ENCODE measurements at places on chromosomes 3 and 15.

GRCh38 chr3:146308222-146308621 is 57.3 kb upstream of the PLSCR4 start:
- no peaks in the 10 kb centered on the region for H3K36me3 ChIP-seq
- no peak overlapping the region for H3K27ac ChIP-seq
- no peaks in the 10 kb centered on the region for H3K4me1 ChIP-seq
- no peak overlapping the region for H3K4me3 ChIP-seq
- no peak for DNase-seq
- H3K27me3 ChIP-seq: peaks cover 5% of the 10 kb centered on the region

DNA sequence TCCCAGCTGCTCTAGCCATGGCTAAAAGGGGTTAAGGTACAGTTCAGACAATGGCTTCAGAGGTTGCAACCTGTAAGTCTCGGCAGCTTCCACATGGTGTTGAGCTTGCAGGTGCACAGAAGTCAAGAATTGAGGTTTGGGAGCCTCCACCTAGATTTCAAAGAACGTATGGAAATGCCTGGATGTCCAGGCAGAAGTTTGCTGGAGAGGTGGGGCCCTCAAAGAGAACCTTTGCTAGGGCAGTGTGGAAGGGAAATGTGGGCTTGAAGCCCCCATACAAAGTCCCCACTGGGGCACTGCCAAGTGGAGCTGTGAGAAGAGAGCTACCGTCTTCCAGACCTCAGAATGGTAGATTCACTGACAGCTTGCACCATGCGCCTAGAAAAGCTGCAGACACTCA is 73.7 kb downstream of the STT3B start:
- H3K4me3 ChIP-seq: no peak overlapping the region
- peaks cover 25% of the 10 kb centered on the region for H3K4me1 ChIP-seq
- no peak overlapping the region for H3K27ac ChIP-seq

DNA sequence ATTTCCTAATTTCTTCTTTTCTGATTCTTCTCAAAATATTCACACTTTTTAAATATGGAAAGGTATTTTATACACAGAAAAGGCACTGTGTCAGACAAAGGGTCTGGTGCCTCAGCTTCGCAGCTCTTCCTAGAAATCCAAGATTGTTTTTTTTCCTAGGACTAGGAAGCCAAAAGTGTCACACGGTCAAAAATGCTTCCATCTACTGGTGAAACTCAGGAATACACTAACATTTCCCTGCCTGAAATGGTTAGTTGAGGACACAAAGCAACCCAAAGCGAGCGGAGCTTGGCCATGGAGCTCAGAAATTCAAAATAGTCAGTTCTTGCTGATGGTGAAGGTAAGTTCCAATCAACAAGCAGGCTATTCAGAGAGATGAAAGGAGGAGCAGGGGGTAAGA is 426.5 kb upstream of the RASGRP1 start:
- no peaks in the 10 kb centered on the region for H3K36me3 ChIP-seq
- no peak for DNase-seq
- H3K27me3 ChIP-seq: peaks cover 19% of the 10 kb centered on the region

DNA sequence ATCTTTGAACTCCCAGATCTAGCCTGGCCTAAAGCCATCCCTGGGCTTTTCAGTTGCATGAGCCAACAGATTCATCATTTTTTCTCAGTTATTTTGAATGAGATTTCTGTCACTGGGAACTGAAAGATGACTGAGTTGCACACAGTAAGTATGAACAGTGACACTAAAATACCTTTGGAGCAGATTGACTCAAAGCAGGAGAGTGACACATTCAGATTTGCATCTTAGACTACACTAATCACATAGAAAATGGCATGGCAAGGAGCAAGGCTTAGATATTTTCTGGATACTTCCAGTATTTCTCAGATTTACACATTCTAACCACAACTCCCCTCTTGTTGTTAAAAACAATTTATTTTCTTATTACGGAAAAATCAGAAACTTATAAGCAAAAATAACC is 32.8 kb downstream of the SEC62 start:
- H3K4me1 ChIP-seq: peaks cover 37% of the 10 kb centered on the region
- no peaks in the 10 kb centered on the region for H3K27me3 ChIP-seq
- peaks cover 23% of the 10 kb centered on the region for H3K36me3 ChIP-seq
- no peak for DNase-seq

- H3K27ac ChIP-seq: peak overlapping the region; percentile 34
- no peak overlapping the region for H3K4me3 ChIP-seq
- H3K27me3 ChIP-seq: peaks cover 7% of the 10 kb centered on the region
- no peak for DNase-seq
- H3K36me3 ChIP-seq: peaks cover 1% of the 10 kb centered on the region
- H3K4me1 ChIP-seq: peaks cover 37% of the 10 kb centered on the region
Observed at GRCh38 chr3:125119752-125120378, 64.1 kb upstream of the HEG1 start.

GRCh38 chr3:53643757-53644156 is 149.3 kb downstream of the CACNA1D start:
- no peak overlapping the region for H3K27ac ChIP-seq
- no peaks in the 10 kb centered on the region for H3K4me1 ChIP-seq
- no peak overlapping the region for H3K4me3 ChIP-seq
- no peak for DNase-seq

DNA sequence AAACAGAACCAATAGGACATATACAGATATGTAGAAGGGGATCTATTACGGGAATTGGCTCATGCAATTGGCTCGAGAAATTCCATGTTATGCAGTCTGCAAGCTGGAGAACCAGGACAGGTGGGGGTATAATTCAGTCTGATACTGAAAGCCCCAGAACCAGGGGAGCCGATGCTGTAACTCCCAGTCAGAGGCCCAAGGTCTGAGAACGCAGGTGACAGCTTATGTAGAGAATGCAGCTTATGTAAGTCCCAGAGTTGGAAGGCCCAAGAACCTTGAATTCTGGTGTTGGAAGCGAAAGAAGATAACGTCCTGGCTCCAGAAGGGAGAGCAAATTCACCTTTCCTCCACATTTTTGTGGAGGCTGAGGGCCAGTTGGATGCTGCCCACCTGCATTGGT is 62.7 kb downstream of the CCNL1 start:
- H3K27ac ChIP-seq: no peak overlapping the region
- peaks cover 41% of the 10 kb centered on the region for H3K4me1 ChIP-seq
- no peak for DNase-seq
- H3K27me3 ChIP-seq: no peaks in the 10 kb centered on the region
- no peak overlapping the region for H3K4me3 ChIP-seq
- no peaks in the 10 kb centered on the region for H3K36me3 ChIP-seq

DNA sequence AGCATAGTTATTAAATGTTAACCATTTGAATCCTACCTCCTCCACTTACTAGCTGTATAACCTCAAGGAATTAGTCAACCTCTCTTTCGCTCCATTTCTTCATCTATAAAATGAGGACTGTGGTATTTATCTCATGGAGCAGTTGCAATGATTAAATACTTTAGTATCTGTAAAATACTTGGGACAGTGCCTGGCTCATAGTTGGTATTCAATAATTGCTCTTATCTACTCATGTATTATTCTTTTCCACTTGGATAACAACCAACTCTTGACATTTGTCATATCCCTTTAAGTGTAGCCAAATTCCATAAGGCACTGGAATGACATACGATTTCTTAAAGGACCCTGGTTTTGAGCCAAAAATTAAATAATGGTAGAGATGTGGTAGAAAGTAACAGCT is 72.0 kb downstream of the FSIP1 start:
- no peak overlapping the region for H3K4me3 ChIP-seq
- DNase-seq: no peak
- H3K27me3 ChIP-seq: no peaks in the 10 kb centered on the region
- no peaks in the 10 kb centered on the region for H3K4me1 ChIP-seq
- H3K36me3 ChIP-seq: no peaks in the 10 kb centered on the region

DNA sequence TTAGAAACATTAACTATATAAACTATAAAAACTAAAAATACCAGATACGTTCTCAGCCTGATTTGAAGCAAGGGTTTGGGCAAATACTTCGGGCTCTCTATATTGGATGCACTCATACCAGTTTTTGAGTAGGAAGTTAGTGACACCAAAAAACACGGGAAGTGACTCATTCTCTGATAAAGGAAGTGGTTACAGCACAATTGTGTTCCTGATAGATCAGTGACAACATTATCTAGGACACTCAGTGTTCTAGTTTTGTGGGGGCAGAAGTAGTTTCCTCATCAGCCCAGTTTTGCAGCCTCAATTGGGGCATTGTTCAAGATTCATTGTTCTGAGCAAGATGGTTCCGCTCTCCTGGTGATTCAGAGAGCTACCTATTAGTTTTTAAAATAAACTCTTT is 469.6 kb upstream of the DPPA4 start:
- H3K36me3 ChIP-seq: peaks cover 32% of the 10 kb centered on the region
- H3K27me3 ChIP-seq: peaks cover 4% of the 10 kb centered on the region
- peaks cover 41% of the 10 kb centered on the region for H3K4me1 ChIP-seq

DNA sequence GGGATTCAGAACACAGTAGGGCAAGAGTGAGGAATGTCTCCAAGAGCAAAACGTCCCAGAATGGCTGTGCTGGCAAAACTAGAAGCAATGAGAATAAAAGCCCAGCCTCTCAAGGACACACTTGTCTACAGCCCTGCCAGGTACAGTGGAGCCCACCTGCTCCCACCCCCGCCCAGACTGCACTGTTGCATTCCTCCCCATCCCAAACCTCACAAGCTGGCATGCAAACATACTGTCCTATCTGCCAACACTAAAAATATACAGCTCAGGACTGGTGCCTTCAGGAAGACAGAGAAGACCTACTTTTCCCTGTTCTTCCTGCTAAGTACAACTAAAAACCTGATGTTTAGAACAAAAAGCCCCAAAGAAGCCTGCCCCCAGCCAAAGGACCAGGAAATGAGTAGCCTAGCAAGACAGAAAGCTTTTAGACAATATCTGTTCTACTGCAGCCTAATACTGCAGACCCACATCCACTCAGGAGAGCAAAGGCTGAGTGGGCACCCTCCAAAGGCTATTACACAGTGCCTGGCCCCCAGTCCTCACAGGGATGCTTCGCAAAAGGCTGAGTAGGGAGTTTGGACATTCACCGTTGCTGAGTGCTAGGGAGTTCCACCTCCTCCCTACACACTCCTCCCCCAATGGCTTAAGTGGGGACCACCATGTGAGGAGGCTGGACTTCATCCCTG is 13.5 kb downstream of the OCA2 start:
- no peak for DNase-seq
- H3K4me3 ChIP-seq: no peak overlapping the region
- peaks cover 17% of the 10 kb centered on the region for H3K27me3 ChIP-seq
- no peak overlapping the region for H3K27ac ChIP-seq
- H3K4me1 ChIP-seq: peaks cover 11% of the 10 kb centered on the region

- H3K4me3 ChIP-seq: no peak overlapping the region
- H3K27ac ChIP-seq: no peak overlapping the region
- DNase-seq: no peak
- peaks cover 83% of the 10 kb centered on the region for H3K27me3 ChIP-seq
- peaks cover 4% of the 10 kb centered on the region for H3K4me1 ChIP-seq
Observed at GRCh38 chr15:96327155-96327741, 3.3 kb upstream of the NR2F2 start.

- H3K27me3 ChIP-seq: no peaks in the 10 kb centered on the region
- peaks cover 32% of the 10 kb centered on the region for H3K36me3 ChIP-seq
- no peaks in the 10 kb centered on the region for H3K4me1 ChIP-seq
- no peak overlapping the region for H3K27ac ChIP-seq
- no peak for DNase-seq
Observed at GRCh38 chr3:43079536-43080332, 26.1 kb downstream of the POMGNT2 start.

DNA sequence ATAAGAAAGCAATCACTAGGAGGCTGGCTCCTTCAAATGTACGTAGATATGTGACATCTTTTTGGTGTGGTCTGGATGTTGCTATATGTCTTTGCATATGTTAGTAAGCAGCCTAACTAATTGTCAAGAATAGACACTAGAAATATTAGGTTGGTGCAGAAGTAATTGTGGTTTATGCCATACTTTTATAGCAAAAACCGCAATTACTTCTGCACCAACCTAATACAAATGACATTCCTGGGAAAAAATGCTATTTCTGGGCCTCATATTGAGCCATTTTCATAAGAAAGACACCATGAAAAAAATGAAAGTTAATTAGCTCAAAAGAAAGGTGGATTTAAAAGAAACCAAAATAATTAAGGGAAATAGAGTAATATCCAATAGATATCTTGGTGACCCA is 555.8 kb downstream of the ZNF385D start:
- no peak overlapping the region for H3K27ac ChIP-seq
- no peak for DNase-seq
- no peaks in the 10 kb centered on the region for H3K4me1 ChIP-seq
- H3K4me3 ChIP-seq: no peak overlapping the region

- peaks cover 3% of the 10 kb centered on the region for H3K4me1 ChIP-seq
- H3K27me3 ChIP-seq: no peaks in the 10 kb centered on the region
Observed at GRCh38 chr3:128984596-128984995, 9.3 kb downstream of the CFAP92 start.

DNA sequence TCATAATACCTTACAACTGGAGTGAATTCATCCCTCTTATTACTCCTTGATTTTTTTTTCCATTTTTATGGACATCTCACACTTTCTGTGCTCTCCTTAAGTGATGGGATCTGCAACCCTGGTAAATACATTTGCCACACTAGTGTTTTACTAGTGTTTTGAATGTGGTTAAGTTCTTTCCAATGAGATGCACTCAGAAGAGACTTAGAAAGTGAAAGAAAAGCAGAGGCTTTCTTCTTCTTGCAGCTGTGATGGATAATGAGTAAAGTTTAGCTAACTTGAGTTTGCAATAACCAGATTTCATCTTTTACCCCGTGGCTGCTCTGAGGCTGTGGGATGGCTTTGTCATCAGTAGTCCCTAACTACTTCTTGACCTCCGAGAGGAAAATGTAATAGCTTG is 1248.4 kb downstream of the NSUN3 start:
- no peak overlapping the region for H3K27ac ChIP-seq
- H3K27me3 ChIP-seq: no peaks in the 10 kb centered on the region
- no peak overlapping the region for H3K4me3 ChIP-seq
- H3K4me1 ChIP-seq: no peaks in the 10 kb centered on the region
- no peaks in the 10 kb centered on the region for H3K36me3 ChIP-seq

- H3K4me3 ChIP-seq: no peak overlapping the region
- H3K36me3 ChIP-seq: peaks cover 14% of the 10 kb centered on the region
- no peaks in the 10 kb centered on the region for H3K27me3 ChIP-seq
- H3K27ac ChIP-seq: no peak overlapping the region
- no peak for DNase-seq
Observed at GRCh38 chr15:89131731-89132130, 43.5 kb downstream of the ABHD2 start.

DNA sequence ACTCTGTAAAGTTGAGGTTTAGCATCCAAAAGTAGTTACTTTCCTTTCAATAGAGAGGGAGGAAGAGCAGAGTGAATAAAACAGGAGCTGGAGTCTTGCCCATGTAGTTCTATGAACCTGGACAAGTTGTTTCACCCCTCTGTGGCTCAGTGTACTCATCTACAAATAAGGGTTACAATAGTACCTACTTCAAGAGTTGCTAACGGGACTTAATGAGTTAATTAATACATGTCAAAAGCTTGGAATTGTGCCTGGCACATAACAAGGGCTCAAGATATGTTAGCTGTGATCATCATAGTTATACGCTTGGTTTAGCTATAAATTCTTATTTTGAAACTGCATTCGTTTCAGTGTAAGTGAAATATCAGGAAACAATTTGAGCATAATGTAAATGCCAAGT is 388.5 kb upstream of the THBS1 start:
- no peaks in the 10 kb centered on the region for H3K4me1 ChIP-seq
- no peak overlapping the region for H3K27ac ChIP-seq
- H3K36me3 ChIP-seq: no peaks in the 10 kb centered on the region
- H3K4me3 ChIP-seq: no peak overlapping the region

Measured in activated CD4-positive, alpha-beta T cell treated with anti-CD3 and anti-CD28 coated beads, Interleukin-2, amount 10 ng/mL, durations not matched to agents 7 days and 5 days (primary cell).